ENCODE measurements at places on chromosomes 7 and 10. TPM values are rescaled to one million over a fixed set of nuclear protein-coding genes. Genes with fewer than 3 reads are reported as not detected.

The CNNM1 gene
- 0.23 TPM for total RNA-seq

The CYP26C1 gene
- not detected for total RNA-seq

The TYW1B gene
- total RNA-seq, result 2.1 TPM

The AKR1D1 gene
- total RNA-seq, result not detected

The SLC13A1 gene
- total RNA-seq, result not detected

The MEPCE gene
- 38.7 TPM for total RNA-seq

The TMUB1 gene
- 49.6 TPM for total RNA-seq

The ATRNL1 gene
- total RNA-seq, result 11.1 TPM

- peak overlapping the region; percentile 18 for H3K27ac ChIP-seq
- no peaks in the 10 kb centered on the region for H3K4me1 ChIP-seq
- H3K36me3 ChIP-seq, result no peaks in the 10 kb centered on the region
- no peaks in the 10 kb centered on the region for H3K27me3 ChIP-seq
Observed at GRCh38 chr10:78316451-78316931, 282.8 kb downstream of the RPS24 start.

DNA sequence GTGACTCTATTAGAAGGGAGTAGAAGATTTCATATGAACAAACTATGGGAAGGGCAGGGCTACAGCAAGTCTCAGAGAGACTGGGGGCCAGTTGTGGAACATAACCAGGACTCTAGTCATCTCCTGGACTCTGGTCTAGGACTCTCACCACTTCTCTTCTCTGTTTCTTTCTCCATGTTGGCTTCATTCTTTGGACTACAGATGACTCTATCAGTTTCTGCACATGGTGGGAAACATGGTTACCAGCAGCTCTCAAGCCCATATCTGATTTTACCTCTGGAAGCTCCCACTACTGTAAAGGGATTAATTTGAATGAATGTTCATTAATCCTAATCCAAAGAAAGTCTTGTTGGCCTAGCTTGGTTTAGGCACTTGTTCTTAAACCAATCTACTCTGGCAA is 84.7 kb downstream of the LRGUK start:
- H3K27me3 ChIP-seq, result no peaks in the 10 kb centered on the region
- DNase-seq, result no peak
- H3K27ac ChIP-seq, result no peak overlapping the region
- no peak overlapping the region for H3K4me3 ChIP-seq
- H3K36me3 ChIP-seq, result no peaks in the 10 kb centered on the region
- H3K4me1 ChIP-seq, result no peaks in the 10 kb centered on the region

- H3K4me3 ChIP-seq, result no peak overlapping the region
- H3K36me3 ChIP-seq, result peaks cover 13% of the 10 kb centered on the region
Observed at GRCh38 chr10:100504096-100504495, 15.6 kb downstream of the SEC31B start.

GRCh38 chr7:123770378-123770777 is 21.6 kb upstream of the WASL start:
- H3K27ac ChIP-seq, result no peak overlapping the region
- H3K4me1 ChIP-seq, result no peaks in the 10 kb centered on the region
- no peaks in the 10 kb centered on the region for H3K36me3 ChIP-seq
- DNase-seq, result no peak
- no peaks in the 10 kb centered on the region for H3K27me3 ChIP-seq

GRCh38 chr7:16055263-16055976 is 365.9 kb downstream of the CRPPA start:
- H3K27me3 ChIP-seq, result no peaks in the 10 kb centered on the region
- H3K4me3 ChIP-seq, result no peak overlapping the region
- DNase-seq, result no peak
- no peak overlapping the region for H3K27ac ChIP-seq

GRCh38 chr7:133983685-133984419 is 143.3 kb upstream of the LRGUK start:
- H3K4me1 ChIP-seq, result no peaks in the 10 kb centered on the region
- H3K36me3 ChIP-seq, result no peaks in the 10 kb centered on the region
- H3K27ac ChIP-seq, result no peak overlapping the region
- H3K4me3 ChIP-seq, result no peak overlapping the region

- peaks cover 27% of the 10 kb centered on the region for H3K4me1 ChIP-seq
- H3K36me3 ChIP-seq, result no peaks in the 10 kb centered on the region
- H3K27me3 ChIP-seq, result peaks cover 97% of the 10 kb centered on the region
Observed at GRCh38 chr7:122303531-122304318, 825 bp downstream of the FEZF1 start.

GRCh38 chr7:80770675-80771081 is 132.2 kb downstream of the CD36 start:
- H3K4me3 ChIP-seq, result no peak overlapping the region
- H3K27ac ChIP-seq, result no peak overlapping the region
- H3K4me1 ChIP-seq, result peaks cover 9% of the 10 kb centered on the region
- DNase-seq, result no peak

- H3K4me1 ChIP-seq, result peaks cover 4% of the 10 kb centered on the region
- no peak overlapping the region for H3K4me3 ChIP-seq
- no peaks in the 10 kb centered on the region for H3K27me3 ChIP-seq
- H3K36me3 ChIP-seq, result peaks cover 4% of the 10 kb centered on the region
- H3K27ac ChIP-seq, result no peak overlapping the region
- DNase-seq, result no peak
Observed at GRCh38 chr7:111516612-111517011, 45.7 kb downstream of the IMMP2L start.

DNA sequence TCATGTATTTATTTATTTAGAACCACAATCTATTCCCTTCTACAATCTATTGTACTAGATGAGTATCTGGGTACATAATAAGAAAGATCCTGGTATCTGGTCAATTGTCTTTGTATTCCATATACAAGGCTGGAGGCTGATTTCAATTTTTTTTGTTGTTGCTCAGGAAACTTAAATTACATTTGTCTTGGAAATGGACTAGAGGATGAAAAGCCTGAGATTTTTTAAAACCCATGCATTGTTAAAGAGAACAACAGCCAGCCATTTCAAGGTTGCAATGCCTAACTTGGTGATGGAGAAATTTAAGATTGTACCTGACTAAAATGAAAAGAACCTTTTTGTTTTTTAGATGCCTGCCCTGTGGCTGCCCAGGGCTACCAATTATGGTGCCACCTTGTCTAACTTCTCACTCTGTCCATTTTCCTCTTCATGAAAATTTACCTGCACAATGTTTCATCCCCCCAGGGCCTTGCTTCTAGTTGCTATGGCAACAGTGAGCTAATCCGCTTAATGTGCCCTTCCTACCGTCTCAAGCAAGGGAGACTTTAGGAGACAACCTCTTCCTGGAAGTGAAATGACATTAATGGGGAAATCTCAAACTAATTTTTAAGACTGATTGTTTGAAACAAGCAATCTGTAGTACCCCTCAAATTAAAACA is 203.7 kb upstream of the PHYHIPL start:
- no peaks in the 10 kb centered on the region for H3K36me3 ChIP-seq
- no peak for DNase-seq
- no peaks in the 10 kb centered on the region for H3K4me1 ChIP-seq

DNA sequence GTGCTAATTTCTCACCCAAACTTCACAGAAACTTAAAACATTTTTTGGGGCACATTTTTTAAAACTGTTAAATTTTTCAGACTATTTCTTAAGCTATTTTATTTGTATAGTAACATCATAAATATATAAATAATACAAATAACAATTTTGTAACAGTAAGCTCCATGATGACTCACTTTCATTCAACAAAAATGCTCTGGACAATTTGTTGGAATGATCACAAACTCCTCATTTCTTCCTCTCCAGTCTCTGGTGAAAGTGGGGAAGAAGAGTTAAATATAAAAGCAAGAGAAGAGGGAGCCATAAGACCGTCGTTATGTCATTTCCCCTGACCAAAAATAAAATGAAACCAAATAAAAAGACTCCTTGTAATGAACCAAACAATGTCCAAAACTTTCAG is 162.4 kb downstream of the AGMO start:
- H3K27ac ChIP-seq, result no peak overlapping the region
- H3K36me3 ChIP-seq, result no peaks in the 10 kb centered on the region
- H3K27me3 ChIP-seq, result no peaks in the 10 kb centered on the region
- no peak for DNase-seq

GRCh38 chr10:3593611-3594010 is 191.4 kb downstream of the KLF6 start:
- DNase-seq, result no peak
- H3K27me3 ChIP-seq, result no peaks in the 10 kb centered on the region
- H3K4me1 ChIP-seq, result no peaks in the 10 kb centered on the region
- H3K27ac ChIP-seq, result no peak overlapping the region

GRCh38 chr10:119206603-119207365 is 587 bp upstream of the GRK5 start:
- H3K36me3 ChIP-seq, result peaks cover 3% of the 10 kb centered on the region
- peak; percentile 86 for DNase-seq
- peak overlapping the region; percentile 52 for H3K4me3 ChIP-seq
- H3K4me1 ChIP-seq, result peaks cover 24% of the 10 kb centered on the region
- H3K27ac ChIP-seq, result peak overlapping the region; percentile 97
- no peaks in the 10 kb centered on the region for H3K27me3 ChIP-seq

DNA sequence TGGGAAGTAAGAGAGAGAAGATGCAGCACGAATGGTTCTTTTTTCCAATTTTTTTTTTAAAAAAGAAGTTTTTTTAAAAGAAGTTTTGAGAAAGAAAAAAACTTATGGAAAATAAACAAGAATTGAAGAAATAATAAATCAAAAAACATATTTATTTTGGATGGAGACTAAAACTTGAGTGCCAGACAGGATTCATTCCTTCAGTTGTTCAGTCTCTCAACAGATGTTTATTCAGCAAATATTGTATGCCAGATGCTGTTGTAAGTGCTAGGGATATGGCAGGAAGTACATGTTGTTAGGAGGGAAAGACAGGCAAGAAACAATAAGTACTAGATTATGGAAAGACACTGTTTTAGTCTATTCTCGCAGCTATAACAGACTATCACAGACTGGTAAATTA is 750.7 kb upstream of the PHF14 start:
- H3K27me3 ChIP-seq, result no peaks in the 10 kb centered on the region
- peak; percentile 36 for DNase-seq
- no peaks in the 10 kb centered on the region for H3K36me3 ChIP-seq
- no peak overlapping the region for H3K4me3 ChIP-seq
- H3K4me1 ChIP-seq, result no peaks in the 10 kb centered on the region

- H3K36me3 ChIP-seq, result peaks cover 73% of the 10 kb centered on the region
- no peak overlapping the region for H3K27ac ChIP-seq
- no peaks in the 10 kb centered on the region for H3K4me1 ChIP-seq
- H3K4me3 ChIP-seq, result no peak overlapping the region
- H3K27me3 ChIP-seq, result no peaks in the 10 kb centered on the region
Observed at GRCh38 chr10:103419101-103419500, 22.7 kb downstream of the PDCD11 start.

DNA sequence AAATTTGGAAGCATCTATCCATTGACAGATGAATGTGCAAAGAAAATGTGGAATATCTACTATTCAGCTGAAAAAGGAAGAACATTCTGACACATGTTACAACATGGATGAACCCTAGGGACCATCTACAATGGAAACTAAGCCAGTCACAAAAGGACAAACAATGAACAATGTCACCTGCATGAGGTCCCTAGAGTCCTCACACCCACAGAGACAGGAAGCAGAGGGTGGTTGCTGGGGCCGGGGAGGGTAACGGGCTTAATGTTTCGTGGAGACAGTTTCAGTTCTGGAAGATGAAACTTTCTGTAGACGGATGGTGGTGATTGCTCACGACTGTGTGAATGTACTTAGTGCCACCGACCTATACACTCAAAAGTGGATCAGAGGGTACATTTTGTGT is 282.9 kb downstream of the ADARB2 start:
- H3K36me3 ChIP-seq, result no peaks in the 10 kb centered on the region
- no peak for DNase-seq
- no peak overlapping the region for H3K4me3 ChIP-seq
- H3K27me3 ChIP-seq, result no peaks in the 10 kb centered on the region
- peaks cover 13% of the 10 kb centered on the region for H3K4me1 ChIP-seq

DNA sequence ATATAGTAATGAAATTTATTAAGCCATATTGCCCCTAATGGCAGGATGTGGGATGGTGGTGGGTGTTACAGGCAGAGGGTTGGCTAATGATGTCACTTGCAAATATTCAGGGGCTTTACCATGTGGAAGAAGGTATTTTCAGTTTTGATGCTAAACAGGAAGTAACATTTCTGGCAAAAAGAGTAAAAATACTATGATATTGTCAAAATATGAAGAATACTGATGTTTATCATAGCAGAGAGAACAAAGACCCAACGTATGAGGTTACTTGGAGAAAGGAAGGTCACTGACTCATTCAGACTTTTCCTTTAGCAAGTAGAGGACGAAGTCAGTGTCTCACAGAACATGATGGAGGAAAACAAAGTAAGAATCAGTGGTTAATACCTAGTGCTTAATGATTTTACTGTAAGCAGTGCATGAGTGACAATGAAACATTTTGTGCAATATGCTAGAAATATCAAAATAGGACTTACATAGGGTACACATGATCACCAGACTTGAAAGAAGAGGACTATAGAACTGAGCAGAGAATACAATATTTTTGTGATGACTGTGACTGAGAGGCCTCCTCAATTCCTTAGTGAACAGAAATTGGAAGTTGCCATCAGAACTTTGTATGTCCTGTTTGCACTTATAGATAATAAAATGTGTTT is 89.7 kb upstream of the STEAP4 start:
- no peaks in the 10 kb centered on the region for H3K36me3 ChIP-seq
- H3K27ac ChIP-seq, result no peak overlapping the region
- H3K27me3 ChIP-seq, result no peaks in the 10 kb centered on the region
- H3K4me3 ChIP-seq, result no peak overlapping the region
- no peaks in the 10 kb centered on the region for H3K4me1 ChIP-seq
- DNase-seq, result no peak

DNA sequence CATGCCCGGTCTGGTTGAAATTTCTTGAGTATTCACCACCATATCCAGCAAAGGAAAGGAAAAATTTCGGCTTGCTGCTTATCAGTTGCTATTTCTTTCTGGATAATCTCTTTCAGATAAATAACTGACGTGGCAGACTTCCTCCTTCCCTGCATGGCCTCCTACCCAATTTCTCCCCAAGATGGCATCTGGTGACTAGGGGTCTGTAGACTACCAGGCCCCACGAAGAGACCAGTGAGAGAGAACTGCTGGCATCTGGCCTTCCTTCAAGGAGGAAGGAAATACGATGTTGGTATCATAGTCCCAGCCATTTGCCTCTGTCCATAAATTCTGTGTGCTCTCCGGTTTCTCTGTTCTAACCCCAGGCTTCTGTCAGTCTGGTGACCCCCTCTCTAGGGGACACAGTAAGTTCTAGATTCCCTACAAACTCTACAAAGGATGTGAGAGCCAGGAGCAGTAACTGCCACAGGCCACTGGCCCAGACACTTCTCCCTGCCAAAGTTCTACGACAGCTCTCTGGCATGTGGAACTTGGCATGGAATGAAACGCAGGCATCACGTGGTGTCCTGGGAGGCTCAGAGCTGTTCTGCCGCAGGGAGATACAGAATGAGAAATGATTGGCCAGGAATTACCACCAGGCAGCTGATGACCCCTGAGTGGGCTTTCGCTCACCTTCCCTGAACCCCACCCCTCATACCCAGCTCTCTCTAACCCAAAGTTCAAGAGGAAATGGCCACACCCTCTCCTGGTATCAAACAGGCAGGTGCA is 30.0 kb upstream of the MSRB2 start:
- H3K36me3 ChIP-seq, result no peaks in the 10 kb centered on the region
- DNase-seq, result peak; percentile 83
- no peak overlapping the region for H3K4me3 ChIP-seq
- no peaks in the 10 kb centered on the region for H3K27me3 ChIP-seq
- no peak overlapping the region for H3K27ac ChIP-seq
